B cell (primary cell): ENCODE measurements at places on chromosomes 11 and 22.

GRCh38 chr22:37276776-37277175 lies 5.5 kb upstream of the CYTH4 start:
- H3K27me3 ChIP-seq, result no peaks in the 10 kb centered on the region
- no peak overlapping the region for H3K27ac ChIP-seq
- DNase-seq, result no peak
- H3K4me1 ChIP-seq, result peaks cover 64% of the 10 kb centered on the region
- no peaks in the 10 kb centered on the region for H3K36me3 ChIP-seq
- H3K4me3 ChIP-seq, result no peak overlapping the region

- no peaks in the 10 kb centered on the region for H3K4me1 ChIP-seq
- no peak overlapping the region for H3K27ac ChIP-seq
- no peaks in the 10 kb centered on the region for H3K36me3 ChIP-seq
These were observed 74.1 kb upstream of the AMPD3 start for GRCh38 chr11:10380921-10381320.

- no peak overlapping the region for H3K27ac ChIP-seq
- no peaks in the 10 kb centered on the region for H3K36me3 ChIP-seq
- peaks cover 9% of the 10 kb centered on the region for H3K27me3 ChIP-seq
- H3K4me1 ChIP-seq, result peaks cover 8% of the 10 kb centered on the region
These were observed 91.7 kb downstream of the TP53I11 start for GRCh38 chr11:44858796-44859527.

DNA sequence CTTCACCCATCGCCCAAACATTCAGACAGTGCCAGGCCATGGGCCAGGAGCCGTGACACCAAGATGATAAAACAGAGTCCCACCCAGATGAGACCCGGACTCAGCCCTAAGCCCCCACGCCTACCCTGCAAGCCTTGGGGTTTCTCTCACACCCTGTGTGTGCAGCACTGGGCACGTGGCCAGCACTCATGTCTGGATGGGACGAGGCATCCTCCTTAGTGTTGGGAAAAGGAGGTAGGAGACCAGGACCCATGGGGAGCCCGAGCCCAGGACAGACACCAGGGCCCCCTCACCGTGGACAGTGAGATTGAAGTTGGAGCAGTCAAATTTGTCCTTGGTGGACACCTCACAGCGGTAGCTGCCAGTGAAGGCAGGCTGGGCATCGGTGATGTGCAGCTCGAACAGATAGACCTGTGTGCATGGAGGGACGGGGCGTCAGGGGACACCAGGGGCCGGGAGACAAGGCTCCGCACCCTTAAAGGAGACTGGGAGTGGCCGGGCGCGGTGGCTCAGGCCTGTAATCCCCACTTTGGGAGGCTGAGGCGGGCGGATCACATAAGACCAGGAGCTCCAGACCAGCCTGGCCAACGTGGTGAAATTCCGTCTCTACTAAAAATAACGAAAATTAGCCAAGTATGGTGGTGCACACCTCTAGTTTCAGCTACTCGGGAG lies 4.2 kb downstream of the MYBPC3 start:
- DNase-seq, result no peak
- H3K27ac ChIP-seq, result no peak overlapping the region
- H3K4me1 ChIP-seq, result no peaks in the 10 kb centered on the region

DNA sequence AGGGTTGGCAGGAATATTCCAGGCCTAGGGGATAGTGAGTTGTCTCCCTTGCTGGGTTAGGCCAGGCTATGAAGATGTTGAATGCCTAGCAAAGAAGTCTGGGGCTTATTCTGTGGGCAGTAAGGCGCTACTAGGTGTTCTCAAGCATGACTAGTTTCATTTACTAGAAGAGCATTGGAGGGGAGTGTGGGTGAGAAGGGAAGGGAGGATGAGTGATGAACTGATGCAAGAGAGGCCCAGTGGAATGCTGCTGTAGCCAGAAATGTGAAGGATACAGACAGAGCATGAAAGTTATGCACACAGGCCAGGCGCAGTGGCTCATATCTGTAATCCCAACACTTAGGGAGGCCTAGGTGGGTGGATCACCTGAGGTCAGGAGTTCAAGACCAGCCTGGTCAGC lies 33.5 kb downstream of the POU2F3 start:
- H3K27me3 ChIP-seq, result peaks cover 6% of the 10 kb centered on the region
- no peak overlapping the region for H3K4me3 ChIP-seq
- no peaks in the 10 kb centered on the region for H3K36me3 ChIP-seq
- H3K27ac ChIP-seq, result no peak overlapping the region

DNA sequence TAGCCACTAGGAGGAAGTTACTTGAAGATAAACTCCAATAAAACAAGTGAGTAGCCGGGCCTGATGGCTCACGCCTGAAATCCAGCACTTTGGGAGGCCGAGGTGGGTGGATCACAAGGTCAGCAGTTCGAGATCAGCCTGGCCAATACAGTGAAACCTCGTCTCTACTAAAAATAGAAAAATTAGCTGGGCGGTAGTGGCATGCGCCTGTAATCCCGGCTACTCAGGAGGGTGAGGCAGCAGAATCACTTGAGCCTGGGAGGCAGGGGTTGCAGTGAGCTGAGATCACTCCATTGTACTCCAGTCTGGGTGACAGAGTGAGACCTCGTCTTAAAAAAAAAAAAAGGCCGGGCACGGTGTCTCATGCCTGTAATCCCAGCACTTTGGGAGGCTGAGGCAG lies 34.0 kb upstream of the CLPB start:
- H3K4me1 ChIP-seq, result peaks cover 7% of the 10 kb centered on the region
- H3K27ac ChIP-seq, result no peak overlapping the region
- no peak for DNase-seq
- no peak overlapping the region for H3K4me3 ChIP-seq

GRCh38 chr11:57458410-57459163 lies 1.7 kb upstream of the RTN4RL2 start:
- no peaks in the 10 kb centered on the region for H3K36me3 ChIP-seq
- H3K4me1 ChIP-seq, result peaks cover 37% of the 10 kb centered on the region
- peak; percentile 74 for DNase-seq
- no peaks in the 10 kb centered on the region for H3K27me3 ChIP-seq
- no peak overlapping the region for H3K27ac ChIP-seq
- H3K4me3 ChIP-seq, result peak overlapping the region; percentile 42

- no peak overlapping the region for H3K27ac ChIP-seq
- DNase-seq, result no peak
- H3K27me3 ChIP-seq, result no peaks in the 10 kb centered on the region
- no peak overlapping the region for H3K4me3 ChIP-seq
These were observed 21.9 kb upstream of the GRIA4 start for GRCh38 chr11:105588001-105588400.

DNA sequence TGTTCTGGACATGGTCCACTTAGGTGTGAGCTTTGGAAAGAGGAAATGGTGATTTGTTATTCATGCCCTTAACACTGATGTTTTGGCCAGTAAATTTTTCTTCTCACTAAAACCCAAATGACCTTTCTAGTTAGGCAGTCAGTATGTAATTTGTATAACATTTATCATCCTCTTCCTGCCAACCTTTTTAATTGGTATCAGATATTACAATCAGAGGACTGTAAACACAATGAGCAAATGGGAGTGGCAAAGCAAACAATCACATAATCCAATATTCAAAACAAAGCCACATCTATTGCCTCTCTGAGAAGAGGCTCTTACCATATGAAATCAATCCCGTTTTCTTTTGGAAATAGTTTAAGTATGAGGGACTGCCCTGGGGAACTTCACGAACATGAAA lies 49.1 kb downstream of the BBOX1 start:
- no peaks in the 10 kb centered on the region for H3K4me1 ChIP-seq
- H3K36me3 ChIP-seq, result no peaks in the 10 kb centered on the region
- H3K27me3 ChIP-seq, result no peaks in the 10 kb centered on the region
- no peak for DNase-seq
- H3K27ac ChIP-seq, result no peak overlapping the region
- H3K4me3 ChIP-seq, result no peak overlapping the region

DNA sequence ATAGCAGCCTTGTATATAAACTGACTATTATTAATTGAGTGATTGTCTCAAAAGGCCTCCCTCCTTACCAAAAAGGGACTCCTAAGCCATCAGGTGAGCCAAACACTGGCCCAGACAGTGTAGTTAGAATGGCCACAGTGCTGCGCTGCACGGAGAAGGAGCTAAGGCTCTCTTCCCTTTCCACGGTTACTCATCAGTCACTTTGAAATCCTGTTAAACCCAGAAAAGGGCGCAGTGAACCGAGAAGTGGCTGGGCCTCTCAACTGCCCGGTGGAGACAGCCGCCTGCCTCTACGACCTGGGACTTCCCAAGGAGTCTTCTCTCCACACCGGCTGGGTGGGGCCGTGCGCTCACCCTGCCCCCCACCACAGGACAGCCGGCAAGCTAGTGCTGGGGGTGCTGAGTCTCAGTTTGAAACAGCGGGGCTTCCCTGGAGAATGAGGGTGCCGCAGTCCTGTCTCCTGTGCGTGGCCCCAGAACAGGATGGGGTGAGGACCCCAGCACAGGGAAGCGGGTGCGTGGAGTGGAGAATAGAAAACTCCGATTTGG lies 1.3 kb downstream of the MYH9 start:
- H3K4me1 ChIP-seq, result peaks cover 74% of the 10 kb centered on the region
- H3K36me3 ChIP-seq, result peaks cover 2% of the 10 kb centered on the region
- peak overlapping the region; percentile 93 for H3K27ac ChIP-seq
- H3K27me3 ChIP-seq, result no peaks in the 10 kb centered on the region
- peak overlapping the region; percentile 81 for H3K4me3 ChIP-seq

DNA sequence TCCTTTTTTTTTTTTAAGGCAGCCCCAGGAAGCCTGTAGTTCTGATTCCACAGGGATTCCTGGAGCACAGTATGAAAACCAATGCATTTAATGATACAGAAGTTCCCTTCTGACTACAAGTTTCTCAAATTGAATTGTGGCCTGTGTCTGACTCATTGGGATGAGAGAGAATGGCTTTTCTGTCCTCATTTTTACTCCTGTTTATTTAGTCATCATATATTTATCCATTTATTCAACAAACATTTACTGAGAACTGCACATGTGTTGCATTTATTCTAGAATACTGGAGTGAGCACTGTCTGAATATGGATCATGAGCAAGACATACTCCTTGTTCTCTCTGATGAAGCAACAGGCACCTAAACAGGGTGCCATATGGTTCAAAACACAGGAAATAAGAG lies 231.2 kb downstream of the NTM start:
- no peaks in the 10 kb centered on the region for H3K27me3 ChIP-seq
- no peaks in the 10 kb centered on the region for H3K36me3 ChIP-seq
- no peaks in the 10 kb centered on the region for H3K4me1 ChIP-seq
- no peak for DNase-seq

DNA sequence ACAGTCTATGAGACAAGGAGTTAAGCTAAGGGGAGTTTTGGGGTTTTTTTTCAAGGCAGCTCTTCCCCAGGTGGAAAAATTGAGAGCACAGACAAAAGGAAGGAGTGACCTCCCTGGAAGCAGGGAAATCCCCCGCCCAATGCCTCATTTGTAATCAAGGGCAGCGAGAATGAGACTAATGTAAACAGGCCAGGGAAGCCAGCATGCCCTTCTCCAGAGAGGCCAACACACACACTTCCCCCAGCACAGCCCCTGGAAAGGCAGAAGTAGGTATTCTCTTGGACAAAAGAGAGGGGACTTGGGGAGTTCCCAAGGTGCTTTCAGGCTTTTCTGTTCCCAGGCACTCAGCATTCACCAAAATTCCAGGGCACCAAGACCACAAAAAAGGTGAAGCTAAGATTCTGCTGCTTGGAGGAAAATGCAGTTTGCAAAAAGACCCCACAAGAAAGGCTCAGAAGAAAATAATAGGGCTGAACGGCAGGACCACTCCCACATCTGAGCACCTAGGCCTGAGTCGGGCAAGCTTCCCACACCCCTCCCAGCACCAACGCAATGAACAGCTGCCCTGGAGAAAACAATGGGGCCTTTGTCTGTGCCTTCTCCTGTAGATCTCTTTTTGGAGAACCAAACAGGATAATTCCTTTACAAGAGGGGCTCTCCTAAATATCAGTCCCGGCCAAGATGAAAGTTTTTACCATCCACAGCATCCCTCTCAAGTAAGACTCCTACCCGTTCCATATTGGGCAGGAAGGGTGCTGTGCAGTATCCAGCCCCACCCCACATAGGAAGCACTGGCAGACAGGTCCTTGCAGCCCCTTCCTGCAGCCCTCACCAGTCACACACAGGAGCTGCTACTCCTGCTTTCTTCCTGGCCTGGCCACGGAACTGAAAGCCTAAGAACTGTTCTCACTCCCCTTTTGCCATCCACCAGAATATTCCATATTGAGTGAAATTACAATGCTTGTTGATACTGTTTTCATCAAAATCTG lies 70.7 kb upstream of the AKIP1 start:
- H3K27ac ChIP-seq, result no peak overlapping the region
- no peaks in the 10 kb centered on the region for H3K4me1 ChIP-seq
- H3K36me3 ChIP-seq, result no peaks in the 10 kb centered on the region
- no peak overlapping the region for H3K4me3 ChIP-seq
- H3K27me3 ChIP-seq, result no peaks in the 10 kb centered on the region
